ENCODE measurements at places on chromosomes 13 and 19.

GRCh38 chr19:18611327-18612050 is 1.2 kb upstream of the TMEM59L start:
- no peak for DNase-seq

DNA sequence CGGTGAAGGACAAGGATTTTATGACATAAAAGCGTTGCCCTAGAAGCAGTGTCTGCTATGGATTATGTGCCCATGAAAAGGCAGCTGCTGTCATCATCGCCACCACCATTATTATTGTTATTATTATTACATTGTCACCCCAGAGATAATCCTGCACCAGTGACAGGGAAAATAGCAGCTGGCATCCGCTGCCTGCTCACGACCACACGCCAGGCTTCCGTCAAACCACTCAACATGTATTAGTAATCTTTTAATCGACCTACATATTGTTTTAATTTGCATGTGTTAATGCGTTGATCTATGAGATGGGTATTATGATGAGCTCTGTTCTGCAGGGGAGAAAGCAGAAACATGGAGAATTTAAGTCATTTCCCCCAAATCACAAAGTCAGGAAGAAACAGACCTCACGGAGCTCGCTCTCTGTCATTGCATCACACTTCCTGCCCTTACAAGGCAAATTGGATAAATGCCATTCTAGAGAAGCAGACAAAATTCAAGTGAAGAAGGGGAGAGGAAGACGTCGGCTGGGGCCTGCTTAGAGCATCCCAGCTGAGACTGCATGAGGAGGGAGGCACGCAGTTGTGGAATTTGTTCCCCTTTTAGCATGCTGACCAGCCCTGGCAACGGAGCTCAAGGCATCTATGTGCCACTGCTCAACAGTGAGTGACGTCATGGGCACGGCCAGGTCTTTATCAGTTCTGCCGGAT is at the start of gene FFAR3:
TSS of gene FFAR3 (plus strand) at position 594 of the 707 bp plus-strand sequence. CDS start 431 bp downstream, outside the sequence.
- DNase-seq = peak; percentile 78

DNA sequence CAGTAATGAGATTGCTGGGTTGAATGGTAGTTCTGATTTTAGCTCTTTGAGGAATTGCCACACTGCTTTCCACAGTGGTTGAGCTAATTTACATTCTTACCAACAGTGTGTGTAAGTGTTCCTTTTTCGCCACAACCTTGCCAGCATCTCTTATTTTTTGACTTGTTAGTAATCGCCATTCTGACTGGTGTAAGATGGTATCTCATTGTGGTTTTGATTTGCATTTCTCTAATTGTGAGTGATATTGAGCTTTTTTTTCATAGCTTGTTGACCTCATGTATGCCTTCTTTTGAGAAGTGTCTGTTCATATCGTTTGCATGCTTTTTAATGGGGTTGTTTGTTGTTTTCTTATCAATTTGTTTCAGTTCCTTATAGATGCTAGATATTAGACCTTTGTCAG is 245.0 kb downstream of the MTUS2 start:
- DNase-seq = no peak

DNA sequence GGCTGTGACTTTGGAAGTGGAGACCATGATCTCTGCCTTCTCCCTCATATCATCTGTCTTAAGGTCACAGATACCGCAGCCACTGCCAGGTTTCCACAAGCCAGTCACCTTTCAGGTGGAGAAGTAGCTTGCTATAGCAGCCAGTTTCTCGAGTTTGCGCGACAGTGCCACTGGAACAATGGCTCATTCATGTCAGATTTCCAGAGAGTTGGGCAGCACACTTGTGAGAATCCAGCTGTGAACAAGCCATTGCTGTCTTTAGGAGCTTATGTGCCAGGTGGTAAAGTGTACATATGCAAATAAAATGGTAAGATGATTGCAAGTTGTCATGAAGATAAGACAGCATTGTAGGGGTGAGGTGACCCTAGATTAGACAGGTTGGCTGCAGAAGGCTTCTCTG is 22.3 kb downstream of the GARRE1 start:
- no peak for DNase-seq

DNA sequence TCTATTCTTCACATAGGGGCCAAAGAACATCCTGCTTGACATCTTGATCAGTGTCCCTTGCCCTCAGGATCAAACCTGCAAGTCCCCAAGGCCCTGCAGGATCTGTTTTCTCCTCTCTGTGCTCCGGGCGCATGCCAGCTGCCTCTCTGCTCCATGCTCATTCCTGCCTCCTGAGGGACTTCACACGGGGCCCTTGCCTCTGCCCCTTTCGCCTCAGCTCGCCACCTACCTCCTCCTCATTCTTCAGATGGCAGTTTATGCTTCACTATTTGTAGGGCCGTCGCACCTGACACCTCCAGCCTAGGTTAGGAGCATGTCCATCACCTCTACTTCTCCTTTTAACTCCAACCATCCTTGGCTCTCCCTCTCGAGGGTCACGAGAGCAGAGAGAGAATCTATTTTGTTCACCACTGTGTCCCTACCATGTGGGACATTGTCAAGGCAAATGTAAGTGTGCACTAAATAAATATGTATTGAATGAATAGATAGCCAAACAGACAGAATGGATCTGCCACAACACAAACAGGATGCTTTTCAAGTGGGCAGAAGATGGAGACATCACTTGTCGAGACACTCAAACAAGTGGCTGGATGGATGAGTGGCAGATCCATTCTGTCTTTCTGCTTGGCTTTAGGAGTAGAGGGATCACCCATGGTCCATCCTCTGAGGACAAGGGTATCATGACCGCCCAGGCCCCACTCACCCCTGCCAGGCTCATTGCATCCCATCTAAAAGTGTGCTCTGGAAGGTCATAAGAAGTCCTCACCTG is 29.6 kb downstream of the ACTN4 start:
- no peak for DNase-seq

Measured in fibroblast of pulmonary artery (primary cell).